ENCODE measurements at places on chromosomes 11 and 22.

- DNase-seq = no peak
Measured at GRCh38 chr11:62553080-62553838, 6.7 kb upstream of the AHNAK start.

DNA sequence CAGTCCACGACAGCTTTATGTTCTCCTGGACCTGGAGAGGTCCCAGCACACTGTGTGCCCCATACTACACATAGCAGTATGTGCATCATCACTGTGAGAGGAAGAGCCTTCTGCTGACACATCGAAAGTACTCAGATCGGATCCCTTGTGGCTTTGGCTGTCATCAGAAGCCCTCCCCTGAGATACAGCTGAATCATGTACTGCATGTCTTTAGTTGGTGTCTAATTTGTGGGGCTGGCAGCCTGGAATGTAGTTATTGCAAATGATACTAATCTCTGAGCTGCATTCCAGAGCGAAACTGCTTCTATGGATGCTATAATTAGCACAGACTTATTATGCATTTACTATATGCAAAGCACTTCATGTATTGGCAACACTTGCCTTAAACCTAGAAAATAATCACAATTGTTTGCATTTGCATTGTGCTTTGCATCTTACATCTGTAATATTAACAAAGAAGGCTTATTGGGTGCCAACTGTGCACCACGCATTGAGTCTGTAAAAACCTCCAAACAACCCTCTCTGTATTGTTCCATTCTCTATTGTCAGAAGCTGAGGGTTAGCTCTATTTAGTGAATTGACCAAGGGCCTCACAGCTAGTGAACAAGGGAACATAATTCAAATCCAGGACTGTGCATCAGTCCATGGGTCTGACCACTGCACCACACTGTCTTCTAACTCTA is 89.2 kb upstream of the CRTAM start:
- peak; percentile 55 for DNase-seq

GRCh38 chr22:36136988-36137387 is 23.6 kb downstream of the APOL3 start:
- no peak for DNase-seq

DNA sequence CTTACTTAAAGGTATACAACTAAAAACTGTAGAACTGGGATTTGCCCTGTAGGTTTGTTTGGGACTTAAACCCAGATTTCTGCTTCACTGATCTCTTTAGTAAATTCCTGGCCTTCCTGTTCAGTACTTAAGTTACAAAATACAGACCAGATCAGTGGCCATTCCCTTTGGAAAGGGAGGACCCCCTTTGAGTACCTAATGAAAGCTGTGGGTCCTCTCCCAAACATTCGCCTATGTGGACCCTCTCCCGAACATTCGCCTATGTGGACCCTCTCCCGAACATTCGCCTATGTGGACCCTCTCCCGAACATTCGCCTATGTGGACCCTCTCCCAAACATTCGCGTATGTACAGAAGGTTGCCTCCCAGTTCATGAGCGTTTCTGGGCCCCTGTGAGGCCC is 10.3 kb downstream of the L3MBTL2 start:
- no peak for DNase-seq

- no peak for DNase-seq
Measured at GRCh38 chr11:77677138-77677537, 39.5 kb upstream of the CLNS1A start.

DNA sequence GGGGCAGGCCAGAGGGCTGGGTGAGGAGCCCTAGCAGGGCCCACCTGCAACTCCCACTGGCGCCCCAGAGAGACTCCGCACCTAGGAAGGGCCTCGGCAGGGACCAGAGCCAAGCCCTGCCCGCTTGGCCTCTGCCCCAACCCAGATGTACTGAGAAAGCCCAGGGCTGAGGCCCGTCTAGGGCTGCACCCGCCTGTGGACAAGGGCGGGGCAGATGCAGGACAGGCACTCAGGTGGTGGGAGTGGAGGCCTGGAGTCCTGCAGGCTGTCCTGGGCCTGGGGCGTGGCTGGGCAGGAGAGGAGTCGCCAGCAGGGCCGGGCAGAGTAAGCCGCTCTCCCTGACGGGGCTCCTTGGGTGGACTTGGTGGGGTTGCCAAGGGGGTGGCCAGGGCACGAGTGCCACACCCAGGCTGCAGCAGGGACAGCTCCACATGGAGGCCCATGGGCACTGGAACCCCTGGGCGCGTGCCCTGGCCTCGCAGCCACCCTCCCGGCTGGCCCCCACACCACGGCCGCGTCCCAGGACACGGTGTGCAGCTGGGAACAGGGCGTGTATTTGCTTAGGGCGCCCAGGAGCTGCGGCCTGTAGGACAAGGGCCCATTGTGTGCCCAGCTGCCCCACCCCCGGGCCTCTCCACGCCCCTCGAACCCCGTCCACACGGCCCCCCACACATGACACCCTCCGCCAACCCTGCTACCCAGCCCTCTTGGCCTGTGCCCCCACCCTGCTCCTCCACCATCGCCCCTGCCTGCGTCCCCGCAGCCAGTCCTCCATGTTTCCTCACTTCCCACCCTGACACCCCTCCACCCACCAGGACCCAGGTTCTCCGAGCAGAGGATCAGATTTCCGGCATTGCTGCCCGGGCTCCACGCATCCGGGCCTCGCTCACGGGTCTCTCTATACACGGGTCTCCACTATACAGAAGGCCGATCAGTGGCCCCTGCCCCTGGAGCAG is 11.3 kb upstream of the PIM3 start:
- no peak for DNase-seq

- DNase-seq = no peak
Measured at GRCh38 chr11:67032830-67033551, 10.1 kb downstream of the SYT12 start.
